ENCODE measurements at places on chromosomes 12 and 14.

DNA sequence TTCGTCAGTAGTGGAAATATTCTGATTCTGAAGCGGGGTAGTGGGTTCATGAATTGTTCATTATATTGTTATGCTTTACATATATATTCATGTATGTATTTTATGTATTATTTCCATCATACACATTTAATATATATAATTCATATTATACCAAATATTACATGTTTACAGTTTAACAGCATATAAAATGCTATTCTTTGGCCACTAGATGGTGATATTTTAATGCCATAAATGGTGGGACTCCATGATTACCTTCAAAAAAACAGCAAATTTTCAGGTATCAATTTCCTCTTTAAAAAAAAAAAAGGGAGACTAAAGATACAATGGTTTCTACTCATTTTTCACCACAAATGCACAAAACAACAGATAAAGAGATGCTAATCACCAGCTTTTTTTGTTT is 41.0 kb downstream of the BDKRB1 start:
- DNase-seq = no peak

- no peak for DNase-seq
These were observed 890.2 kb downstream of the DIO2 start for GRCh38 chr14:79321070-79321469.

DNA sequence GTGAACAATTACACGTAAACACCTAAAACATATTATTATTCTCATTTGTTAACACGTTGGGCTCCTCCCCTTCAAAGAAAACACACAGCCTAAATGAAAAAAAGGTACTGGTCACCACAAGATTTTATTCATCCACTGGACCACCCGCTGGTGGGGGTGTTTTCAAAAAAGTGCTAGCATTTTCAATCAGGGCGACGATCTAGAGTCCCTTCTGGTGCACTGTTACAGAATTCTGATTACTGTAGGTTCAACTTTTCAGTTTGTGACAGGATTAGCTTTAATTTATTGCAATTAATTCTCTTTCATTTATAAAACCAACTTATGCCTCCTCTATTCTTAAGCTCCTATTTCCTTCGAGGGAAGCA is 443 bp downstream of the MAGOHB start:
- DNase-seq = no peak

DNA sequence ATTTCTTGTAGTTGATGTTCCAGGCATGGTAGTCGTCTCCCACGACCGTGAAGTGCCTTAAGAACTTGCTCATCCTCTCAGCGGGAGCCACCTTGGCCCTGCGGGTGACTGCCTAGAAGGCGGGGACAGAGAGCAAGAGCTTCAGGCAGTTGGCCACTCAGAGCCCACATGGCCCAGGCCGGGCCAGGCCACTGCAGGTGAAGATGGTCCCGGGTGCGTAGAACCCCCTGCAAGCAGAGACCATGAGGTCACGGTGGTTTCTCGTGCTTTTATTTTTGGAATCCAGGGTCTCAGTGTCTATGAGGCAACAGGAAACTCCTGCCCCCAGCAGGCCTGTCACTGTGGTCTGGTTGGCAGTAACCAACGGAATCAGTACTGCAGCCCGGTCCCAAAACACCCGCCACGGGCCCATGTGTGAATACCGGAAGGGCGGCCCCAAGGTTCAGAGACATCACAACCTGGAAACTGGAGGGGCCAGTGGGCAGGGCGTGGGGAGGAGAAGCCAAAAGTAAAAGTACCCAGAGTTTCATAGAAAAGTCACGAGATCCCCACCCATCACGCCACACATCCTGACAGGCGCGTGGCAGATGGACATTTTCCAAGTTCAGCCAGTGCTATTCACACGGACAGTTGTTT is 27.5 kb downstream of the HVCN1 start:
- peak; percentile 75 for DNase-seq

GRCh38 chr14:99548871-99549515 is 55.0 kb downstream of the CCDC85C start:
- DNase-seq = no peak

DNA sequence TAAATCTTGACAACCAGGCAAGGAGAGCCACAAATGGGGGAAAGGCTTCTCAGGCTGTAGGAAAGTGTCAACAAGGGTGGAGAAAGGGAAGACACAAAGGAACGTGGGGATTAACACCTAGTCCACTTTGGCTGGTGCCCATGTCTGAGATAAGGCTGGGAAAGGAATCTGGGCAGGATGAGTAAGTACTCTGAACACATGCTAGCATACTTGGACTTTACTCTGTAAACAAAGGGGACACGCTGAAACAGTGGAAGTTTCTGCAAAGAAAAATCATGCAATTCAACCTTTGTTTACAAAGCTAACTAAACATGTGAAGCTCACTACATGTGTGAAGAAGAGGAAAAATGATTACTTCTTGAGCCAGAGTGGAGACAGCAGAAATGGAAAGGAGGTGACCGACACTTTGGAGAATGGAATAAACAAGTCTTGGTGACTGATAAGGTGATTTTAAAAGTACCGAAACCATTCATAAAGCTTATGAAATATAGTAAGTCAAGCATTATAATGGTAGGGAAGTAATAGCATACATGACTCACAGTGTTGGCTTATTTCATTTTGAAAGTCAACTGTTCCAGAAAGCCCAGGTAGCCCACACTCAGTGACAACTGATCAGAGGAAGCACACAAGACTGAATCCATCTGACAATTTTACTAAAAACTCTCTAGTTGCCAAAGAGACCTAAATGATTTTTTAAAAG is 13.2 kb downstream of the CPNE8 start:
- no peak for DNase-seq

DNA sequence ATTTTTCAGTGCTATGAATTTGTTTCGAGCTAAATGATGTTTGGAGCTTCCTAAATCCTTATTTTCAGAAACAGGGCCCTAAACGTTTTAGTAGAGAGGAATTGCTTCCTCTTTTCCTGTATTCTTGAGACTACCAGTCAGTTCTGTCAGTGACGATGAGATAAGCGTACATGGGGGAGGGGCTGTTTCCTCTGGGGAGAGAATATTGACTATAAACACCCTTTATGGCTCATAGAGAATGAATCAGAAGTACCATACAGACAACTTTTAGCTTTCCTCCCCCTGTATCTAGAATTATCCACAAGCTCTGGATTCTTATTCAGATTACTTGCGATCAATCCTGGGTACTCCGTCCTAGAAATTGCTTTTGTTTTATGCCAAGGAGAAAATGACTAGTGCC is 5.1 kb downstream of the TBK1 start:
- DNase-seq = no peak

- no peak for DNase-seq
These were observed 119.8 kb downstream of the SRGAP1 start for GRCh38 chr12:63964301-63964700.

GRCh38 chr12:40068416-40068815 is 37.5 kb downstream of the SLC2A13 start:
- DNase-seq = no peak

GRCh38 chr12:5952031-5952430 is 7.0 kb upstream of the ANO2 start:
- DNase-seq = no peak

DNA sequence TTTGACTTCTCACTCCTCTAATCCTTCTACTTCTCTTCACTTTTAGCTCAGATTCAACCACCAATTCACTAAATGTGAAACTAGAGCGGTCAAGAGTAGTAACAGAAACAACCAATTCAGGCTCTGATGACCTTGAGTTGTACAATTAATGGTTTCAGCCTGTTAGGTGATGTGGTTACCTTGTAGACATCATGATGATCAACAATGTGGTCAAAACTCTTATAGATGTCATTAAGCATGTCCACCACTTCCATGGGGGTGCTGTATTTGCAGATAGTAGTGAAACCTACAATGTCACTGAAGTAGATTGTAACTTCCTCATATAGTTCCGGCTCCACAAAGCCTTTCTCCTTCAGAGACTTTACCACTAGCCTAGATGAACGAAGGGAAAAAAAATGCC is 54.1 kb upstream of the PLBD1 start:
- peak; percentile 35 for DNase-seq

DNA sequence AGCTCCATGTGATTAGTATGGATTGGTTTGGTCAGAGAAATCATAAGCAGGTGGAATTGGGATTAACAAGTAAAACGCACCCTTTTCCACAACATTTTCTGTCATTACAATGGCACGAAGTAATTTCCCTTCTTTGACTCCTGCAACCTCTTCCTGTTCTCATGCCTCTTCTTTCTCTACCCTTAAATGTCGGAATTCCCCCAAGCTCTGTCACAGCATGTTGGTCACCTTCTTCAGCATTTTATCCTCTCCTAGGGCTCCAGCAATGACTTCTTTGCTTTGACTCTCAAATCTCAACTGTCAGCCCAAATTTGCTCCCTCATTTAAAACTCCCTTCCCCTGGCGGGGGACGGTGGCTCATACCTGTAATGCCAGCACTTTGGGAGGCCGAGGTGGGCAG is 5.3 kb upstream of the GRIP1 start:
- no peak for DNase-seq

Data from germinal center (tissue), 1 donor.